Activated effector memory CD4-positive, alpha-beta T cell treated with anti-CD3 and anti-CD28 coated beads, Interleukin-2, amount 50 U/mL, for 16 hours (primary cell): ENCODE measurements at places on chromosomes 11 and 22.

DNA sequence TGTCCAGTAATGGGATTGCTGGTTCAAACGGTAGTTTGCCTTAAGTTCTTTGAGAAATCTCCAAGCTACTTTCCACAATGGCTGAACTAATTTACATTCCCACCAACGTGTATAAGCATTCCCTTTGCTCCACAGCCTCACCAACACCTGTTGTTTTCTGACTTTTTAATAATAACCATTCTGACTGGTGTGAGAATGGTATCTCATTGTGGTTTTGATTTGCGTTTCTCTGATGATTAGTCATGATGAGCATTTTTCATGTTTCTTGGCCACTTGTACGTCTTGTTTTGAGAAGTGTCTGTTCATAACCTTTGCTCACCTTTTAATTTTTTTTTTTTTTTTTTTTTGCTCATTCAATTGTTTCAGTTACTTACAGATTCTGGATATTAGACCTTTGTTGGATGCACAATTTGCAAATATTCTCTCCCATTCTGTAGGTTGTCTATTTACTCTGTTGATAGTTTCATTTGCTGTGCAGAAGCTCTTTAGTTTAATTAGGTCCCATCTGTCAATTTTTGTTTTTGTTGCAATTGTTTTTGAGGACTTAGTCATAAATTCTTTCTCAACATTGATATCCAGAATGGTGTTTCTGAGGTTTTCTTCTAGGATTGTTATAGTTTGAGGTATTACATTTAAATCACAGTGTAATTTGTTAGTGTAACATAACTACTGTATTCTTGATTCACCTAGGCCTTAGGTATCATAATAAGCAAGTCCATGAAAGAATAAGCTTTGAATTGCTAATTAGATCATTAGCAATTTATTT, 33.0 kb downstream of the CCDC34 start:
- no peak for DNase-seq

DNA sequence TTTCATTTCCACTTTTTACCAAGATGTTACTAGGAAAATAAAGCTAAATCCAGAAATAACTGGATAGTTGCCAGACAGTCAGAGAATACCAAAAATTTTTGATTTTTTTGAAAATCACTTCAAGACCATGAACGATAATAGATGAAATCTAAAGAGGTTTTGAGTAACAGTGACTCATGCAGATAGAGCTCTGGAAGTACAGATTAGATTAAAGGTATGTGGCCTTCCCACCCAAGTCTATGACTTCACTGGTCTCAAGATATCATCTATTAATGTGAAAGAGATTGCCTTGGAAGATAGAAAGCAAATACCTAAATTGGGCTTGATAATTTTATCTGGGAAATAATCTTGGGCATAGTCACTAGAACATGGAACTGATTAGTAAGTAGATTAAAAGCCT, 415.9 kb downstream of the METTL15 start:
- DNase-seq, result no peak

DNA sequence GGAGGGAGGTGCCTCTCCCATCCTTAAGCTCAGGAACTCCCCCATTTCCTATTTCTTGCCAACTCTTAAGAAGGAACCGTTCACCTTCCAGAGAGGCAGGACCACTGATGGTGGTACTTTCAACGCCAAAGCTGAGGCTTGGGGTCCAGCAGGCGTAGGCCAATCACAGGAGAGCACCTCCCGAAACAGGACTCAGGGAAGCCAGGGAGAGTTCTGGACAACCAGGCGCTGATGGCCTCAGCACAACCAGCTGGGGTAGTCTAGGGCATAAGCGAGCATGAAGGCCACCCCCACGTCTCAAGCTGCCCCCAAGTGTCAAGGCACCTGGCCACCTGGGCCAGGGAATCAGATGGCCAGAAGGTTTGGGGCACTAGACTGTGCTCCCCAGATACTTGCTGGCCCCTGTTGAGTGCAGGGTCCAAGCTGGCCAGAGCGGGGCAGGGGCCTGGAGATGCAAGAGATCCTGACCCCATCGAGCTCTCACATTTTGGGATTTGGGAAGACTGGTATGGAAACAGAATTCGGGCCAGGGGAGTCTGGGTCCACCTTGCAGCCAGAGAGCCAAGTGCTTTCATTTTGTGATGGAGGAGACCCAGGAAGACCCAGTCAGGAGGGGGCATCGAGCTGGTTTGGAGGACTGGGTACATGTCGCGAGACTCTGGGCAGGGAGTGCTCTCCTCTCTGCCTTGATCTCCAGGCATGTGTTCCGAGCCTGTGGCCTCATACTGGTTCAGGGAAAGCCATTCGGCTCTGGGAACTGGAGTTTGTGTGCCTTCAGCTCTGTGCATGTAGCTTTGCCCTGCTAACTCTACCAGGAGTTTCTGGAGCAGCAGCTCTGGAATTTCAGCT, 926 bp downstream of the CD6 start:
- peak; percentile 76 for DNase-seq

DNA sequence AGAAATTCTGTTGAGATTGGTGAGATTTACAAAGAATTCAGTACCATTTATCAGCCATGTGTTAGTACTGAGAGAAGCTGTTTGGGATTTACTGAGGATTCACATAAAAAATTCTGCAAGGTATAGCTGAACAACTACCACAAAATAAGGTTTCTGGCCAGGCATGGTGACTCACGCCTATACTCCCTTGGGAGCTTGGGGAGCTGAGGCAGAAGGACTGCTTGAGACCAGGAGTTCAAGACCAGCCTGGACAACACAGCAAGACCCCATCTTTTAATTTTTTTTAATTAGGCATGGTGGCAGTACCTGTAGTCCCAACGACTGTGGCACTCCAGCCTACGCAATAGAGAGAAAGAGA, 86.7 kb downstream of the SIK3 start:
- no peak for DNase-seq

DNA sequence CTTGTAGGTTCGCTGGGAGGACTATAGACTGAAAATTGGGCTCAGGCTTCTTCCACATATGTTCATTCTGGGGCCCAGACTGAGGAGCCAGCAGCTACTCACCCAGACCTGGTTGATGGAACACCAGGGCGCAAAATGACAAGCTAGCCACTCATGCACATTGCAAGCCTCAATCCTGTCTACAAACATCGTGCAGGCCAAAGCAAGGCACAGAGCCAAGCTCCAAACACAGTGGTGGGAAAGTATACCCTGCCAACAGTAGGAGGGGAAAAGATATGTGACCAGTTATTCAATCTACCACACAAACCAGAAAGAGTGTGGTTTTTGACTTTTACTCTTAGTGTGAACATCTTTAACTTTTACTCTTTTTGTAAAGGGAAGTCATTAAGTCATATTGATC, 660.5 kb downstream of the NTM start:
- no peak for DNase-seq

DNA sequence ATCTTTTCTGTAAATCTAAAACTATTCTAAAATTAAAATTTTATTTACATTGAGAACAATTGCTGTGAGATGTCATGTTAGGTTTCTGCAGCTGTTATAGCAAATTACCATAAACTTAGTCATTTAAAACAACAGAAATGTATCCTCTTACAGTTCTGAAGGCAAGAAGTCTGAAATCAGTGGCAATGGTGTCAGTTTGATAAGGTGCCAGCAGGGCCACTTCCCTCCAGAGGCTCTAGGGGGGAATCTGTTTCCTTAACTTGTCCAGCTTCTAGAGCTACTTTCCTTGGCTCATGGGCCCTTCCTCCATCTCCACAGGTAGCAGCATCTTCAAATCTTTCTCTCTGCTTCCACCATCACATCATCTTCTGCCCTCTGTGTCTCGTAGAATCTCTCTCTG, 23.0 kb downstream of the MOGAT2 start:
- DNase-seq, result no peak
